GM10248 (cell line): ENCODE measurements at places on chromosomes 1 and 21.

GRCh38 chr1:26556111-26556510, 26.6 kb downstream of the RPS6KA1 start:
- no peak for DNase-seq

DNA sequence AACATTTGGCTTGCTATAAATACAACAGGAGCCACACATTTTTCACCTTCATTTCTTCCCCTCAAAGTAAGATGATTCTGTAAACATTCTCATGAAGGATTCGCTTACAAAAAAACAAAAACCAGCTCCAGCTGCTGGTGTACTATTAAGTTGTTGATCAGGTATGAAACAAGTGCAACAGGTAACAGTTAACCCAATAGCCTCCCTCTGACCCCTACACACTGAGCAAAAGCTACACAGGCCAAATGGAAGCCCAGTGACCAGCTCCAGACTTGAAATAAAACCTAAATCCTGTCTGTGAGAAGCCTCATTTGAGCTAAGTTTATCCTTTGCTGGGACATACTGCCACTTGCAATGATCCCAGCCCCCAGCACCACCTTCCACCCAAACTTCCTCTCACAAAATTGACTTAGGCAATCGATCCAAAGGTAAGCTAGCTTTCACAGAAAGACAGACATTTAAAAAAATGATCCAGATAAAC, 991 bp downstream of the TIAM1 start:
- DNase-seq: no peak

DNA sequence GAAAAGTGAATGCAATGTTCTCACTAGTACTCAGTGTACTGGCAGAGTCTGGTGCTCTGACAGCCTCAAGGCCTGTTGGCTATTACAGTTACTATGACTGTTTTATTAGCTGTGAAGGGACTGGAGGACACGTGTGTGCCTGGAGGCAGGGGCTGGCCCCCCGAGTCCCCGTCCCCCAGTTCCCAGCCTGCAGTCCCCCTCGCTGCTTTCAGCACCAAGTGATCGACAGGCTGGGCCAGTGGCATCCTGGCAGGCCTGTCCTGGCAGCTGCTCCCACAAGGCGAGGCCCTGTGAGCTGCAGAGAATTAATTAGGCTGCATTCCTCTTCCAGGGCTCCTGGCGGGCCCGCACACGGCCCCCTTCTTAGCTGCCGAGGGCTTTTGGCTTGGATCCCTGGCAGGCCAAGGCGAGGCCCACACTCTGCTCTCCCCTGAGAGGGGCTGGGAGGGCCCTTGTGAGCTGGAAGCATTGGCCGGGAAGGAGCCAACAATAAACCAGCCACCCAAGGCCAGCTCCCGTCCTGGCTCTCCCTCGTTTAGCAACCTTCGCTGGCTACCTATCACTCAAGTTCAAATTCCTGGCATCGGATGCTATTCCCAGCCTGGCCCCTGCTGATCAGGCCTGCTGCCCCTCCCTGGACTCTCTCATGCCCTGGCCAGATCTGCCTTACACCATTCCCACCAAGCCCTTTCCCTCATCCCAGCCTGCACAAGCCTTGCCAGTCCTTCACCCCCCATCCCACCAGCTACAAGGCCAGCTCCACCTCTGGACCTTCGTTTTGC, 9.8 kb downstream of the EDN2 start:
- no peak for DNase-seq

- DNase-seq: peak; percentile 69
Measured at GRCh38 chr1:211326528-211327345, at the start of gene TRAF5. TSS of gene TRAF5 (plus strand) at chr1:211326833. CDS start at chr1:211353240, 26,407 bp downstream.

GRCh38 chr1:118739501-118739900, 248.6 kb downstream of the TBX15 start:
- no peak for DNase-seq

- no peak for DNase-seq
Measured at GRCh38 chr1:236480758-236481436, 42.9 kb upstream of the LGALS8 start.
